ENCODE measurements at places on chromosomes 7 and 10.

- DNase-seq = no peak
These were observed 46.3 kb downstream of the KIAA1549 start for GRCh38 chr7:138934861-138935260.

- DNase-seq = no peak
These were observed 506.4 kb downstream of the KCNMA1 start for GRCh38 chr10:77131214-77131613.

DNA sequence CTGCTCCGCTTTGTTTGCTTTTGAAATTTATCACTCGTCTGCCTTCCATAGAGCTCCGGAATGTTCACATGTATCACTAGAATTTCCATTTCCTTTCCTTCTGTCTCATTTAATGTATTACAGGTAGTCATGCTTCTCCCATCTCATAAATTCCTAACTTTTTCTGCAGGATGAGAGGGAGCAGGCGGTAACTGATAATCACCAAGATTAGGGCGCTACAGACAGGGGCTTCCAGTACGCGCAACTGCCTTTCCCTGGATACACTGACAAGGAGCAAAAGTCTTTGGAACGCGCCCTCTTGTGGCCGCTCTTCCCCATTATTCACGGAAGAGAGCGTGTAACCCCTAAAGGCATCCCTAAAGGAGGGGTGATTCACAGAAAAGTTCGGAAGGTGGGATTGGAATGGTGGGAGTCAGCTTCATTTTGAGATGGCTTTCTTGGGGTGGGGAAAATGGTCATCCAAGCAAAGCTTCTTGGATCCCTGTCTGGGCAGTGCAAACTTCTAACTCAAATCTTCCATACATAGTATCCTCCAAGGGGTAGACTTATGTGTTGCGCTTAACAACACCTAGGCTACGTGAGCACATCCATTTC lies 6.5 kb downstream of the INHBA start:
- no peak for DNase-seq

DNA sequence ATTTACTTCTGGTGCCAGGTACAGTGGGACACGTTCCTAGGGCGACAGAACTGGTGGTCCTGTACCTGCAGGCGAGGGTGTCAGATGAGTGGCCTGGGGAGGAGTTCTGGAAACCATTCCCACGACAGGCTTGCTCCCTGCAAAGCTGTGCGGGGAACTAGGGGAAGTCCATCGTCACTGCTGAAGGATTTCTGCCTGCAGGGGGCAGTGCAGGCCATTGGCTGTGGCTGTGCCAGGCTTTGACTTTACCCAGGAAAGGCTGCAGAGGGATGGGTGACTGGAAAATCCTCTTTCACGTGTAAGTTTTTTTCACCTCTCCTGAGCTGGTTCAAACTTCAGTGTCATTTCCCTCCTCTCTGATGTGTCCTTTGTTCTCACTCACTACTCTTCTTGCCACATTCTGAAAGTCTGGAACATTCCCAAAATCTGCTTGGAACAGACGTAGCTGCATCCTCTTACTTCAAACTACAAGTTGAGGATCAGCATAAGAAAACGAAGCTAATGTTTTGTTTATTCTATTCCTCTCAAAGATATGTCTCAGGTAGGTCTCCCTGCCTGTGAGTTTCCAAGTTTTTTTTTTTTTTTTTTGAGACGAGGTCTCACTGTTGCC lies 126.5 kb downstream of the SH2D4B start:
- DNase-seq = no peak

- no peak for DNase-seq
These were observed 20.1 kb downstream of the ITGB1 start for GRCh38 chr10:32937911-32938424.

- no peak for DNase-seq
These were observed 20.5 kb upstream of the PLPP4 start for GRCh38 chr10:120436439-120437112.

DNA sequence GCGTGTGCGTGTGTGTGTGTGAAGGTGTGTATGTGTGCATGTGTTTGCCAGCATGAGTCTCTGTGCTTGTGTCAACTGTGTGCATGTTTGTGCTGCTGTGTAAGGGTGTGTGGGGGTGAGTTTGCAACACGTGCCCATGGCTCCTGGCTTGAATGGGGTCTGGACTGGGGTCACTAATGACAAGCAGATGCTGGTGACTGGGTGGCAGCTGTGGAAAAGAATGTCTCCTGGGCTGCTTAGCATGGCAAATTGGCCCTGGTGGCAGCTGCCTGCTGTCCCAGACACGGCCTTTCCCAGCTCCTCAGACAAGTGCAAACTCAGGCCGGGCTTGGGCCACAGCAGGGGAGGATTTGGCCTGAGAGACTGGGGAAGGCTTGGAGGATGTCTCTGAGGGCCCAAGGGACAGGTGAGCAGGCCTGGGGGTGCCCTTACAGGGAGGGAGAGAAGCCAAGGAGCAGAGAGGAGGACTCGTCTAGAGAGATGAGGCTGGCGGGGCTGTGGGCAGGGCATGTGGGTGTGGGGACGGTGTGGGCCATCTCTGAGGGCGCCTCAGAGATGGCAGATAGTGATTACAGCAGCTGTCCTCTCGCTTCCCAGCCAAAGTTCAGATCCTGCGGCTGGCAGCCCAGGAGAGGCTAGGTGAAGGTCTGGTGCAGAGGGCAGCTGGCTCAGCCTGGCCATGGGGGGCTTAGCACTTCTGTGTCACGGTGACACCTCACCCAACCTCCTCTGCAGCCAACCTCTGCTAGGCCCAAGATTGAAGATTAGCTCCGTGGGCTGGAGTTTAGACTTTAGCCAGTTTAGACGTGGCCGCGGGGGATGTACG lies 1.5 kb downstream of the AQP1 start:
- DNase-seq = no peak

GRCh38 chr10:14602807-14603533 lies 171.7 kb downstream of the FAM107B start:
- no peak for DNase-seq

DNA sequence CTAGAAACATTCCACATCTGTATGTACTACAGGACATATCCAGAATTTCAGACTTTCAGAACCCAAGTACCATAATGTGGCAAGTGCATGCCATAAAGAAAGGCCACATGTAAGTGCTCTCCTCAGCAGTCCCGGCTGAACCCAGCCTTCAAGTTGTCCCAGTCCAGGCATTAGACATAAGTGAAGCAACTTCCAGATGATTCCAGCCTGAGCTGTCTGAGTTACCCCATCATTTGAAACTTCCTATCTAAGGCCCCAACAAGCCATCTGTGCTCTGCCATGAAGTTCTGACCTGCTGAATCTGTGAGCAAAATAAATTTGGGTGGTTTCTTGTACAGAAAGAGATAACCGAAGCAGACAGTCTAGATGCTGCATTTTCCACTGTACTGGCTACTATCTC lies 218.8 kb downstream of the IPMK start:
- DNase-seq = no peak

- no peak for DNase-seq
These were observed 406.5 kb downstream of the SUGCT start for GRCh38 chr7:40541336-40541735.

Data from AG09319 (cell line).